ENCODE measurements at places on chromosomes 3 and 15. TPM values are rescaled to one million over a fixed set of nuclear protein-coding genes. Genes with fewer than 3 reads are reported as not detected.

SNTN gene
- total RNA-seq, result not detected

CELF6 gene
- total RNA-seq, result 4.1 TPM

EAF2 gene
- total RNA-seq, result 5.1 TPM

GOLGA6D gene
- not detected for total RNA-seq

GPR62 gene
- total RNA-seq, result not detected

XCR1 gene
- not detected for total RNA-seq

- DNase-seq, result no peak
These were observed 13.8 kb upstream of the SNRPA1 start for GRCh38 chr15:101308604-101309435.

GRCh38 chr3:71462586-71462985 lies 120.9 kb downstream of the FOXP1 start:
- DNase-seq, result no peak

DNA sequence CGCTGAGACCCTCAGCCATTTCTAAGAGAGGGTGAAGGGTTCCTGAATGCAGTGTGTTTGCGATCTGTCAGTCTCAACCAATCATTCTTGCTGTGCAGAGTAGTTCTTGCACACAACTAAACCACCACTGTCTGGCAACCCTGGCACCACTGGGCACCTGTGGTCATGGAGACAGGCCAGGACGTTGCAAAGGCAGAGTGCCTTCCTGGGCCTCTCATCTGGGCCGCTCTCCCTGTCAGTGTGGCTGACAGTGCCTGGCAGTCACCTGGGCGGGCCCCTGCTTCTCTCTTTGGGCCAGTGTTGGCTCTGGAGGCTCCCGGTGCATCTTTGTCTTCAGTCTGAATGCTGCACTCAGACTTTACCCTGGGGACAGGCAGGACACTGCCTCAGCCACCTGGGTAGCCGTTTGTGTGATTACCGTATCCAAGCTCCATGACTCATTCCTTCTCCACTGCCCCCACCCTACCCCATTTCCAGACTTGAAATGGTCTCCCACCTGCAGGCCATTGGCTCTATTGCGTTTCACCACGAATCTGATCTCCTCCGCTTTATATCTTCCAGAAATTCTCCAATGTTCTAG lies 104.6 kb upstream of the KLF13 start:
- DNase-seq, result no peak

DNA sequence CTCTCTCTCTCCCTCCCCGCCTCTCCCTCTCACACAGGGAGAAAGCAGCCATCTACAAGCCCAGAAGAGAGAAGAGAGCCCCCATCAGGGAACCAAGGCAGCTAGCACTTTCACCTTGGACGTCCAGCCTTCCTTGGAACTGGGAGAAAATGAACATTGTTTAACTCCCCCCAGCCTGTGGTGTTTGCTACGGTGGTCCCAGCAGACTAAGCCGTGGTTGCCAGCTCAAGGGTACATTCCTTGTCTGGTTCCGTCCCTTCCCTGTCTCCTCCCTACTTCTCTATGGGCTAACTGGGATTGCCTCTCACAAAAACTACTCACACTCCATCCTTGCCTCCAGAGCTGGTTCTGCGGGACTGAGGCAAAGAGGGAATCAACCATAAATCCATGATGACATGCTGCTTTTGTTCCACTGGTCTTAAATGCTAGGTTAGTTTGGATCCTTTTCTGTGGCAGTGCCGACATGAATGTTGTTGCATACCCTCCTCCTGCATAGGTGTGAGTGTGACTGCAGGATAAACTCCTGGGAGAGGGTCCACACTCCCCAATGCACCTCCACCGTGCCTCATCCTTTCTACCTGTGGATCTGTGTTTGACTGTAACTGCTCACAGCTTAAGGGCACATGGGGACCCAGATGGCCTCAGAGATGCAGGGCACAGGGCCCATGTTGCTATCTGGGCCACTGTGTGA lies 12.0 kb downstream of the C3orf22 start:
- no peak for DNase-seq

- no peak for DNase-seq
These were observed 755 bp downstream of the PTPN9 start for GRCh38 chr15:75578173-75578947.

DNA sequence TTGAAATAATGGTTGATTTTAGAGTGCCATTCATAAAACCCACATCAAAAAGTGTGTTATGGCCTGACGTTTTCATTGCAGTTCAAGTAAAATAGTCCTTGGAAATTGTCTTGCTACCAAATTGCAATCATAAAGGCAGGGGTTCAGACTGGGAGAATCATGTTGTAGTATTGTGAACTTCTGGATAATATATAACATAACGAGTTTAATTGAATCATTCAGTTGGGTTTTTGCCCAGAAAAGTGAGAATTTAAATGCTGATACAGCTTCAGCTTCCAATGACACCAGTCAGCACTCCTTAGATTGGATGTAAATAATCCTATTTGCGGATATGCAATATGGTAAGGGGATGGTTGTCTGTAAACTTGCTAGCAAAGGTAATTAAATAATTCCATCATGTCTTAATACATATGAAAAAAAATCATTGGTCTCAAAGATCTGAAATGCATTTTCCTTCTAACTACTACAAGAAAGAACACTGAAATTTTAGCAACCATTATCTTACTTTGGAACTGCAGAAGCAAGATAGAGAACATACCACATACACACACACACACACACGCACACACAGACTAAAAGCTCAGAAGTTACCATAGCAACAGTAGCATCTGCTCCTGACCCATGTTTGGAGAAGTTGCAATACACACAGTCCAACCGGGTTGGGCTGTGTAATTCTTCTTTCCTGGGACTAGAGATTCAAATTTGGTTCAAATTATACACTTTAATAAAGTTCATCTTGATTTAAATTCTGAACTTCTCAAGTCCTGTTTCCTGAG lies 686.2 kb upstream of the NR2F2 start:
- DNase-seq, result no peak

DNA sequence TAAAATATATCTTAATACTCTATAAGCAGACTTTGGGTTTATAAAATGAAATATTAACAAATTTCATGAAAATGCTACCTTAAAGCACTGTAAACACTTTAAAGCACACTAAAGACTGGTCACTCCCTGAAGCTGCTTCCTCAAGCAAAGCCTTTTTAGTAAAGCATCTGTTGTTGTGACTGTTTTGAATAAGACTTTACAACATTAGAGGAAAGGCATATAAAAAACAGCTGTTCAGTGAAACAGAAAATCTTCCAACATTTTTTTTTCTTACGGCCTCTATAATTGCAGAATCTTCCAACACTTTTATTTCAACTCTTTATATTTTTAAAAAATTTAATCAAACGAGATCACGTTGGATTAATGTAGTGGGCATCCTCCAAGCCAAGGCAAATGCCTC lies 48.1 kb downstream of the GRK7 start:
- DNase-seq, result no peak

GRCh38 chr3:97187771-97188170 lies 373.4 kb downstream of the EPHA6 start:
- no peak for DNase-seq

GRCh38 chr15:100730655-100731266 lies 128.4 kb downstream of the ASB7 start:
- no peak for DNase-seq

DNA sequence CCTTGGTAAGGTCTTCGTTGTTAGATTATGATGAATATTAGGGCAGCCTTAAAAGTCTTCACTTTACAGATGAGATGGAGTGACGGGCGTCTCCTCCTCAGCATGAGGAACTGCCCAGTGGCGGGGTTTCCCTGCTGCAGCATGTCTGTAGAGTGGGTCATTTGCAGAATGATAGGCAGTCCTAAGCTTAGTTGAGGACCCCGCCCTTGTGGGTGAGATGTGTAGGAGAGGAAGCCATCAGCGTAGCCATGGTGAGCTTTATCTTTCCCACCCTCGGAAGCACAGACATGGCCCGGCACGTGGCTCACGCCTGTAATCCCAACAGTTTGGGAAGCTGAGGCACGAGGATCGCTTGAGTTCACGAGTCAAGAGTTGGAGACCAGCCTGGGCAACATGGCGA lies 877 bp downstream of the NIT2 start:
- no peak for DNase-seq

- no peak for DNase-seq
These were observed 89.1 kb downstream of the LIPC start for GRCh38 chr15:58520936-58521292.

DNA sequence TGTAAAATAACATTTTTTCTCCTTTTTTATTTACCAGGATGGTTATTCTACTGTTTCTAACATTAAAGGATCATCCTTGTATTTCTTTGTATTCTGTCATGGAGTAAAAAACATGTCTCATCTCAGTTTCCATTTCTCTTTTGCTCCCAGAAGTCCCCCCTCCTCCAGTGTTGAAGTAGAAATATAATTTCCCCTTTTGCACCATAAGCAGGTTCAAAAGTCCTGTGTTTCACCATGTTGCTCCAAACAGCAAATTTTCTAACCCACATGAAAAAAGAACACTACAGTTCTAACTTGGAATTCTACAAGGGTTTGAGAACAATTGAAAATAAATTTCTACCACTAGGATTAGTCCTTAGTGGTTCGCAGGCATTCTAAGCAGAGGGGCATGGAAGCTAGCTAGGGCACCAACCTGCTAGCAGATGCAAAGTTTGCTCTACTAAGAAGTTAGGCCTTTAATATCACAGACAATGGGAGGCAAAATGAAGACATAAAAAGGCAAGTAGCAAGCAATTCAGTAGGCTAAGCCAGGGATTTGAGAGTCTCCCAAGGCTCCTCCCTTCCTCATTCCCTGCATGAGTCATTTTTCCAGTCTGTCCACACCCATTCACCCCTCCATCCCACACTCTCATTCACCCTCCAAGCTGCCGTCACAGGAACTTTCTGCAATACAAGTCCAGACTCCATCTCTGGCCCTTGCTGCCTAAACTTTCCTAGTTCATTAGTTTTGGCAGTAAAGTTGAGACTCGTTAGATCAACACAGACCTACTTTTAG lies 2.3 kb upstream of the MBNL1 start:
- DNase-seq, result peak; percentile 85

GRCh38 chr3:31696815-31697548 lies 164.3 kb downstream of the STT3B start:
- DNase-seq, result no peak

DNA sequence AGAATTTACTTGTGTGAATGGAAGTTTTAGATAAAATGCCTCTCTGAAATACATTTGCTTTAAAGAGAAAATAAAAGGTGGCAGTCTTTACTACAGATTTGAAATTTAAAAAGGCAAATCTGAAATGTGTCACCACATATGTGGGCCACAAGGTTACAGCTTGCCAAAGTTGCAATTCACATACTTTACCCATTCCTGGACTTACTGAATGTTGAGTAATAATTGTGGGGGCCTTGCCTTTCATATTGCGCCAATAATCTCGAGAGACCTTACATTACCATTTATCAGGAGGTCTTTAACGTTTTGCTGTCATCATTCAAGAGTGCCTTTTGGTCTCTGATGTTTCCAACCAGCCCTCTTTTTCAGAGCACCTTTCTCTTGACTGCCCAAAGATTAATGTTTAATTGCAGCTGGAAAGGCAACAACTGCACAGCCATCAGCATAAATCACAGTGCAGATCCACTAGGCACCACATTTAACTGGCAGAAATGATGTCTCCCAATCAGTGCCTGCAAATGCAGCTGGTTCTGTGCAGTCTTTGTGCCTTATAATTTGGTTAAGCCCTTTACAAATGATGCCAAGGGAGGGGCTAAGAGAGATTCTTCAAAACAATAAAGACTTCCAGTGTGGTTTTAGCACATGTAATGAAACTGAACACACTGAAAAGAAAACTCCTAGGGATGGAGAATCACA lies 206.8 kb downstream of the MAGI1 start:
- DNase-seq, result no peak

DNA sequence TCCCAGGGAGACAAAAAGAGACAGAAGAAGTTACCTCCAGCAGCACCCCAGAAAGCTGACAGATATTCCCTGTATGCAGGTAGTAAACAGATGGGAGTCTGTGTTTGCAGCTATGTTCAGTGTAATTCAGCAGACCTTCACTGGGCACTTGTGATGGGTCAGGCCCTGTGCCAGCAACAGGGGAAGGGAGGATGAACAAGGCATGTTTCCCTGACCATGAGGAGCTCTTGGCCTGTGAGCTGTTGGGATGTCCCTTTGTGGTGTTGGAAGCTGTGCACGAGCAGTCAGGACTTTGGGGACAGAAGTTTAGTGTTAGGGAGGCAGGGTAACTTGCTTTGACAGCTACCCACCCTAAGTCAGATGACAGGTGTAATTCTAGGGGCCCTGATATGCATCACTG lies 106.0 kb upstream of the TRIM42 start:
- DNase-seq, result no peak

GRCh38 chr15:41809121-41809520 lies 18.8 kb upstream of the JMJD7 start:
- no peak for DNase-seq

- no peak for DNase-seq
These were observed 18.4 kb upstream of the GABRA5 start for GRCh38 chr15:26848498-26848897.

GRCh38 chr3:4856136-4856535 lies 123.1 kb upstream of the BHLHE40 start:
- DNase-seq, result no peak

DNA sequence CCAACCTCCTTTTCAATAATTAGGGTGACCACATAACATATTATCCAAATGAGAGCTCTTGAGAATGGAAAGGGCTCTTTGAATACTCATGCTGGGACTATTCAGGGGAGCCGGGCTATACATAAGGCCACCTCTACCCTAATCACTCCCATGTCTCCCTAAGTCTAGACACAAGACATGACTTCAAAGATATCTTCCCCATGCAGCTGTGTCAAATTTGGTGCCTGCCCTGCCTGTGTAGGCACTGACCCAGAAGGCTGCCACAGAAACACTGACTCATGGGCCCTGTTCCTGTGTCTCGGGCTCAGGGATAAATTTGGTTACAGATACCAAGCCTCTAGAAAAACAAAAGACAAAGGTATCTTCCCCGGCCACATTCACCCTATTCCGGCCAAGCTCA lies 70.3 kb downstream of the MYLK start:
- DNase-seq, result no peak

DNA sequence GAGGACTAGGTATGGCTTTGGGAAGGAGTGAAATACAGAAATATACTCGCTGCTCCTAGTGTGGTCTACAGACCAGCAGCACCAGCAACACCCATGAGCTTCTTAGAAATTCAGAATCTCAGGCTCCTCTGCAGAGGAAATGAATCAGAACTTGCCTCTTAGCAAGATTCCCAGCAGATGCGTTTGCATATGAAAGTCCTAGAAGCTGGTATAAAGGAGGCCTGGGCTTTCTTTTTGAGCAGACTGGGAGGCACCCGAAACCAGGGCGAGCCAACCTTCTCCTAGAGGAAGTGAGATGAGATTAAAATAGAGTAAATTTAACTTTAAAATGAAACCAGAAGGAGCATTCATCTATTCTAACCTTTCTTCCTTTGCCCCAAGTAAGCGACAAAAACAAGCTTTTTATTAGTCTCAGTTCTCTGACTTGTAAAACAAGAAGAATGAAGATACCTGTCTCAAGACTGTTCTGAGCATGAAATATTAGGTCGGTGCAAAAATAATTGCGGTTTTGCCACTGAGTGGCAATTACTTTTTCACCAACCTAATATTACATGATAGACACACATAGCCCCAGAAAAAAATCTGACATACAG lies 140.0 kb downstream of the PDZRN3 start:
- DNase-seq, result no peak

GRCh38 chr15:87648278-87648677 lies 608.3 kb downstream of the NTRK3 start:
- no peak for DNase-seq

All from thoracic aorta (tissue), 2 donors.